ENCODE measurements at places on chromosomes 11 and 22.
A peak's percentile ranks its signal among the peaks of the same experiment; 100 is the strongest.

- DNase-seq = no peak
Measured at GRCh38 chr11:130834886-130835285, 81.4 kb downstream of the SNX19 start.

GRCh38 chr11:86629045-86629706 lies 43.2 kb downstream of the ME3 start:
- DNase-seq = peak; percentile 80

DNA sequence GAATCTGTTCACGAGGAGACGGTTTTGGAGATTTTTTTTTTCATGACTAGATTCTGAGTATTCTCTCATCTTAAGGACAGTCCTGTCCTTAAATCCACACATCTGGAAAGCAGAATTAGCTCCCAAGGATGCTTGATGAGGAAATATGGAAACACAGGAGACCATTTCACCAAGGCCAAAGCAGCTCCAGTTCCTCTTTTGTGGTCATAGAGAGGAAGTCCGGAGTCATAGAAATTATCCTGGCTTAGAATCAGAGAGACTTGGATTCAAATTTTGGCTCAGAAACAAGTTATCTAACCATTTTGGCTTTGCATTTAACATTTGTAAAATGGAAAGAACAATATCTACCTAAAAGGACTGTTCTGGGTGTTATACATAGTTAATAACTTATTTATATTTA lies 7.3 kb upstream of the TEAD1 start:
- DNase-seq = no peak

- DNase-seq = no peak
Measured at GRCh38 chr22:49728570-49729271, 99.0 kb downstream of the BRD1 start.

DNA sequence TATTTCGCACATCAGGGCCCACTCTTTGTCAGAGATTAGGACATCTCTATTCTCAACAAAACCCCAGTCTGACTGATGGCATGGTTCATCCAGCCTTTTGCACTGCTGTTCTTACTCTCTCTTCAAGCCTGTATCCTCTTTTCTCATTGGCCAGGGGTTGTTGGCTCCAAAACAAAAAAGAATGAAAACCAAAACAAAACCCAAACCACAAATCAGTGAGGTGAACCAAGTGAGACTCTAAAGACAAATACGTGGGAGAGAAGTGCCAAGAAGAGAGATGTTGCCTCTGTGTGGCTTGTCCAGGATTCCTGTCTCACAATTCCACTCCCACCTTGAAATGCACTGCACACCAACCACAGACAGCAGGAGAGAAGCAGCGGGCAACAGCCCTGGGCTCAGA lies 278.9 kb upstream of the NARS2 start:
- no peak for DNase-seq

DNA sequence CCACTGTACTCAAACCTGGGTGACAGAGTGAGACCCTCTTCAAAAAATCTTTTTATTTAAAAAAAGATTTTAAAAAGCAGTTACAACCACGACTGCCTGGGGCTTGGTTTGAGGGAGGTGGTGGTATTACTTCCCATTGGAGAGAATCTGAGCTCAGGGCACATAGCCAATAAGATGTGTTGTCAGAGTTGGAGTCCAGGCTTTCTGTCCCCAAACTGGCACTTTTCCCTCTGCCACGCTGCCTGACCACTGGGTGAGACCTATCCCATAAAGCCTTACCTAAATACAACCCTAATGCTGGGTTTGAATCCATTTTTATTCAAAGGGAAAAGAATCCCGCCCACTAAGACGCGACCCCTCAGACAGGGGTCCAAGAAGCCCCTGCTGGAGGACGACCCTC lies 11.5 kb downstream of the CHADL start:
- DNase-seq = no peak

DNA sequence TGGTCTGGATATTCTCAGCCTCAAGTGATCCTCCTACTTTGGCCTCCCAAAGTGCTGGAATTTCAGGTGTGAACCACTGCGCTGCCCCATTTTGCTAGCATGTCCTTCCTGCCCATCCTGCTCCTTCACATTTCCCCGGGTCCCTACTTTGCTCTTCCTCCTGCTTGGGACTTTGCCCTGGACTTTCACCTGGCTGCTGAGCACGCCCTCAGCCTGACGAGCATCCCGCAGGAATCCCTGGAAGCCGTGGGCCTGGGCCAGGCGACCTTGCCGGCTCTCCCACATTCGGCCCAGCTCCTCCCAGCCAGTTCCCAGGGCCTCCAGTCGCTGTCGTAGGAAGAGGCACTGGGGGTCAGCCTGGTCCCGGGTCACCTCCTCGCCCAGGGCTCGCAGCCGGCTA lies 22.6 kb upstream of the RBM4B start:
- DNase-seq = no peak

DNA sequence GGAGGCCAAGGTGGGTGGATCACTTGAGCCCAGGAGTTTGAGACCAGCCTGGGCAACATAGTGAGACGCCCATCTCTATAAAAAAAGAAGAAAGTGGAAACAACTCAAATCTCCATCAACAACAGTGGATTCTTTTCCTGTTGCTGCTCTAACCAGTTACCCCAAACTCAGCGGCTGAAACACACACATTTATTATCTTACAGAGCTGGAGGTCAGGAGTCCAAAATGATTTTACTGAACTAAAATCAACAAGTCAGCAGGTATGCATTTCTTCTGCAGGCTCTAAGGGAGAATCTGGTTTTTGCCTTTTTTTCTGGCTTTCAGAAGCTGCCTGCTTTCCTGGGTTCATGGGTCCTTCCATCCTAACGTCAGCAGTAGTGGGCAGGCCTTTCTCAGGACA lies 11.7 kb upstream of the GCAT start:
- DNase-seq = no peak

DNA sequence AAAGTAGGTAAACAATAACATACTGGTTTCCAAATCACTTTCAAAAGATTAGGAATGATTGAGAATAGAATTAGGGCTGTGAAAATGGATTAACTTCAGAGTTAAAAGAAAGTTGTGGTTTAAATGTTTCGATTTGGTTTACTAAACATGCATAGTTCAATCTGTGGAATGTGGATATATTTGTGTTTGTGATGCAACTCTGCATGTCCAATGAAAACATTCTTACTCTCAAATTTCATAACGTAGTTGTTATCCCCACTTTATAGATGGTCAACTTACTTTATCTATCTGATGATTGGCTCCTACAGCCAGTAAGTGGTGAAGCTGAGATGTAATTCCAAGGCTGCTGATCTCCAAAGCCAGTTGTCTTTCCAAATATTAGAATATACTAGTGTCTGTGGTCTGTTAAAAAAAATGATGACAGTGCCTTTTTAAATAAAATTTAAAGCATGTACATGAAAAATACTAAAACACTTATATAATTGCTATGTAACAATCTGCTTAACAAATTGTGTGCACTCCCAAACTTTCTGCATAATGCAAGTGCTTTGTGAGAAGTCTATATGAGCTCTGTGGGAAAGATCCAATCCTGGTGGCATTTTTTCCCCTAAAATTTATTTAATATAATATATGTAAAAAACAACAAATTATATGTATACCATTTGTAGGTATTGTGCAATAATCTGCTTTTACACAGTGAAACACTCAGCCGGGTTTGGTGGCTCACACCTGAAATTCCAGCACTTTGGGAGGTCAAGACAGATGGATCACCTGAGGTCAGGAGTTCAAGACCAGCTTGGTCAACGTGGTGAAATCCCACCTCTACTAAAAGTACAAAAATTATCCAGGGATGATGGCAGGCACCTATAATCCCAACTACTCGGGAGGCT lies 9.7 kb upstream of the SIK3 start:
- DNase-seq = no peak

- no peak for DNase-seq
Measured at GRCh38 chr11:117883063-117883462, 6.6 kb upstream of the FXYD6 start.

- DNase-seq = peak; percentile 80
Measured at GRCh38 chr22:21014726-21015465, at the start of gene P2RX6. TSS of gene P2RX6 (plus strand) at chr22:21015165. CDS start at chr22:21015175, 10 bp downstream.

GRCh38 chr11:48104568-48104924 lies 112.1 kb upstream of the OR4B1 start:
- peak; percentile 6 for DNase-seq

DNA sequence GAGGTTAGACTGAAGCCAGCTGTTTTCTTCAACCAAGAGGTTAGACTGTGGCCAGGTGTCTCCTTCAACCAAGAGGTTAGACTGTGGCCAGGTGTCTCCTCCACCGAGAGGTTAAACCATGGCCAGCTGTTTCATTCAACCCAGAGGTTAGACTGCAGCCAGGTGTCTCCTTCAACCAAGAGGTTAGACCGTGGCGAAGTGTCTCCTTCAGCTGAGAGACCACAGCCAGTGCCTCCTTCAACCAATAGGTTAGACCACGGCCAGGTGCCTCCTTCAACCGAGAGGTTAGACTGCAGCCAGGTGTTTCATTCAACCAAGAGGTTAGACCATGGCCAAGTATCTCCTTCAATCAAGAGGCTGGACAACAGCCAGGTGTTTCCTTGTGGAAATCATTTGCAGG lies 498.1 kb downstream of the TBC1D22A start:
- no peak for DNase-seq

- DNase-seq = no peak
Measured at GRCh38 chr11:125285844-125286243, 121.3 kb downstream of the PKNOX2 start.

GRCh38 chr22:26168330-26168851 lies 871 bp upstream of the SEZ6L start:
- no peak for DNase-seq

GRCh38 chr11:72951888-72952287 lies 137.7 kb downstream of the ATG16L2 start:
- no peak for DNase-seq

Measured in kidney (tissue), 22 donors.